Effector CD4-positive, alpha-beta T cell (primary cell): ENCODE measurements at places on chromosomes 11 and 22.

DNA sequence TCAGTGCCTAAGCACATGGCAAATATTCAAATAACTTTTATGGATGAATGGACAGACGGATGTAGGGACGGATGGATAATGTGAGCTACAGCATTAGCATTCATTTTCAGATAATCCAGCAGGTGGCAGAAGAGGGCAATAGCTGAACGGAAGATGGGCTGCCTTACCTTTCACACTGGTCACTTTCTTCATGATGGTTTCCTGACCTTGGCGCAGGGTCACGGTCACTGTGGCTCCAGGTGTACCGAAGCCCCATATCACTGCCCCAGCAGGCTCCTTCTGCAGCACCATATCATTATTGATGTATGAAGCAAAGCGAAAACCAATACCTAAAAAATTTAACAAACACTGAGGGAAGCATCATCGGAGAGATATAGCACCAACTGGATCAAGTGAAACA is 4.3 kb downstream of the SIAE start:
- DNase-seq: peak; percentile 43

- no peak for DNase-seq
Observed at GRCh38 chr11:12439615-12440014, 62.2 kb downstream of the PARVA start.

DNA sequence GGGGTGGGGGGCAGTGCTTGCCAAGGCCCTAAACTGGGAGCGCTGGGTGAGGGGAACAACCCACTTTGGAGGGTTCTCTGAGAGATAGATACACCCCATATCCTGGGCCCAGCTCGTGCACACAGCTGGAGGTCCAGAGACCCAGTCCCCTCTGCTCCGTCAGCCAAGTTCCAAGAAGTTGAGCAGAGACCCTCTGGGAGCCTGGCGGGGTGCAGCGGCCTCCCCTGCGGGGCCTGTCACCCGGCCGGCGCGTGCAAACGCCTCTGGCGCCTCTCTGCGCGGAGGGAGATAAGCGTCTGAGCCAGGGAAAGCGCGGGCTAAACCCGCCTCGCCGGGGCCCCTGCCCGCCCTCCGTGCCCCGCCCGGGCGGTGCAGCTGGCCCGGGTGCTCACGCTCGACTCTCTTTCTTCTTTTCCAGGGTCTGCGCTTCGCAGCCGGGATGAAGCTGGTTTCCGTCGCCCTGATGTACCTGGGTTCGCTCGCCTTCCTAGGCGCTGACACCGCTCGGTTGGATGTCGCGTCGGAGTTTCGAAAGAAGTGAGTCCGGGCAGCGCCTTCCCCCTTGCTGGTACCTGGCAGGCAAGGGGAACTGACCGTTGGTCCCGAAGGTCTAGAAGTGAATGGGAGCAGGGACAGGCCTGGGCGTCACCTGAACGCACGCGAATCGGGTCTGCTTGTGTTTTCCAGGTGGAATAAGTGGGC is 540 bp downstream of the ADM start:
- no peak for DNase-seq

DNA sequence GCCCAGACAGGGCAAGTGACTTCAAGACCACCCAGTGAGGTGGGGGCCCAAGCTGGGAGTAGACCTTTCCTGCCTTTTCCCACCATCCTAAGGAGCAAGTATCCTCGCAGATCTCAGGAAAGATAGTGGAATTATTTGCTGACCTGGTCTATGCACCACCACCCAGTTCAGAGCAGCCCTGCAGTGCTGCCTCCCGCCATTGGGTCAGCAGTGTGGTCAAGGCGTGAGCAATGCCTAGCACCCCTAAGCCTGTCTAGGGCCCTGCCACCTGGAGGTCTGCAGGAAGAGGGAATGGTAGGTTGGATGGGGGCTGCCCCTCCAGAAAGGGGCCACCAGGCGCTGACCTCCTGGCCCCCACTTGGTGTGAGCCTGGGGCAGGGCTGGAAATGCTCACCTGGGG is 6.5 kb downstream of the MTFP1 start:
- DNase-seq: no peak

DNA sequence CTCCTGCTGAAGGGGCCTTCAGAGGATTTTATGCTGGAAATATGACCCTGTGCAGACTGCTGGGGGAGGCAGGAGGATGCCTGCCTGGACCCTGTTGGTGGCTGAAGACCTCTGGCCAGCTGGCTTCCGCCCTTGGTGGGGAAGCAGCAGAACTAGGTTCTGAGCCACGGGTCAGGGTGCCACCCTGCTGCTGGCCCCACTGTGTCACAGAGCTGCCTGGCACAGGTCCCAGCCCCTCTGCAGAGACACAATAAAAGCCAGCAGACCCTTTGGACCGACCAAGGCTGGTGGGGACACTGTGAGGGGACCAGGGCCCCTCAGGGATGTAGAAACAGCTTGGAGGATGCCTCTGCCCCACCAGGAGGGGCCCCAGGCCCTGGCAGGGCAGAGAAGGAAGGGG is 6.9 kb upstream of the SREBF2 start:
- DNase-seq: no peak

- DNase-seq: no peak
Observed at GRCh38 chr11:101916422-101916821, at the start of gene ANGPTL5. ANGPTL5 (minus strand) TSS chr11:101916522; CDS start chr11:101907909, 8,613 bp downstream.

- no peak for DNase-seq
Observed at GRCh38 chr22:38067028-38067415, 9.8 kb downstream of the PICK1 start.

DNA sequence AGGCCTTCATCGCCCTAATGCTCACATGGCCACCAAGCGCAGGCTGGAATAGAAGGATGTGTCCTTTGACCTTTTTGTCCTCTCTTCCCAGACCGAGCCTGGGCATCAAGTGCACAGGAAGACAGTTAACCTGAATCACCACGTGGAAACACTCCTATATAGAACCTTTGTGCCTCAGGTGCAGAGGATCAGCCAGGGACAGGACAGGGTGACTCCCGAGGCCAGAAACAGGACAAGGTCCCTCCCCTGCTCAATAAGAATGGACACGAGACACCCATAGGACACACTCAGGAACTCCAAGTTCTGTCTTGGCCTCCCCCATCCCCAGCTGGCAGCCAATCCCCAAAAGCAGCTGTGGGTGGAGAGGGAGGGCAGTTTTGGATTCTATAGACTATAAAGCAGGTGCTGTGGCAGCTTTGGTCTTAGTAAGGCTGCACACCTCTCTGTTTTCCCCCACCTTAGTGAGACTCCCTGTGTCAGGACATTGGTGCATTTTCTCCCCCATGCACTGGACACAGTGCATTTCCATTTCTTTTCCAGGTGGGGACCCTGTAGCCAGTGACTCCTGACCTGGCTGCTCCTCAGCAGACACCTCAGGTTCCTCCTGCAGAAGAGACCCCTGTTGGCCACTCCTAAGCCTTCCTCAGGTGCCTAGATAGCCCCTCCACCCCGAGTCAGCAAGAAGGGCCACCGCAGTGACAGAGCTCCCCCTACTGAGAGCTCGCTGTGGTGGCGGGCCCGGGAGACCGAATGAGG is 43.6 kb upstream of the POU2AF1 start:
- peak; percentile 24 for DNase-seq

- DNase-seq: no peak
Observed at GRCh38 chr11:4704054-4704789, at the start of gene MMP26. MMP26 (plus strand) TSS chr11:4704784.

DNA sequence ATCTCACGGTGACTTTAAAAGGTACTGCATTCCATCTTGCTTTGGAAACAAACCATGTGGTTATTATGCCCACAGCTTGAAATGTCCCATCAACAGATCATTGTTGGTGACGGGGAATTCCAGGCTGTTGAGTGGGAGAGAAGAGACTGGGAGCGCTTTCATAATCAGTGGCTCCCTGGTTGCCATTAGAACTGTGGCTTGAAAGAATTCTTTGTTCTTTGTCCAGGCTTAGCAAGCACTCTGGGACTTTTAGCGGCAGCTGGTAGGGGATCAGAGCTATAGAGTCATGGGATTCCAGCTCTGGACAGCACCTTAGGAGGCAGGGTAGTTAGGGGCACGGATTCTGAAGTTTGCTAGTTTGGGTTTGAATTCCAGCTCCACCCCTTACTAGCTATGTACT is 22.0 kb downstream of the MMP20 start:
- DNase-seq: no peak

DNA sequence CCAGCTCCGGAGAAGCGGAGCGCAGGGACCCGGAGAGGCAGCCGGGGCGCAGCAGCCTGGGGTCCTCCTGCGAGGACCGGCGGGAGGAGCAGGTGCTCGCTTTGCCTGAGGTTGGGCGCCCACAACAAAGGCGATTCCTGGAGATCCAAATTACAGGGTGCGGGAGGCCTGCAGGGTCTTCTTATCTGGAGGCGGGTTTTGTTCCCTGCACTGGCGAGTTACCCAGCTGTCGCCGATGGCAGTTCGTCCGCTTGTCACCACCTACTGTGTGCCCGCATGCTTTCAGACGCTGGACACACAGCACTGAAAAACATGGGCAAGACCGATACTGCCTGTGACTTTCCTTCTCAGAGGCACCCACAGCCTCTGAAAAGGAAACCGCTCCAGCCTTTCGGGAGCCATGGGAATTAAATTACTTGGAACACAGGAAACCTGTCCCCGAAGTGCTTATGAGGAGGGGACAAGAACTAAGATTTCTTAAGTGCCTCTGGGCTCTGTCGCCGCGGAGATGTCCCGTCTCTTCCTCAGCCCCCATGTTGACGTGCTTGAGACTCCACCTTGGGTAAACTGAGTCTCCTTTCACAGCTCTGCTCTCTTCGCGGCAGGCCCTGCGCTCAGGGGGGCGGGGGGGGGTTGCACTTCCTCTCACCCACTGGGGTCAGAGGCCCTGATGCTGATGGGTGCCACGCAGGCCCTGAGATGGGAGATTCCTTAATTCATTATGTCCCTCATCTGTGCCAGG is 1.3 kb upstream of the ZFTA start:
- no peak for DNase-seq

DNA sequence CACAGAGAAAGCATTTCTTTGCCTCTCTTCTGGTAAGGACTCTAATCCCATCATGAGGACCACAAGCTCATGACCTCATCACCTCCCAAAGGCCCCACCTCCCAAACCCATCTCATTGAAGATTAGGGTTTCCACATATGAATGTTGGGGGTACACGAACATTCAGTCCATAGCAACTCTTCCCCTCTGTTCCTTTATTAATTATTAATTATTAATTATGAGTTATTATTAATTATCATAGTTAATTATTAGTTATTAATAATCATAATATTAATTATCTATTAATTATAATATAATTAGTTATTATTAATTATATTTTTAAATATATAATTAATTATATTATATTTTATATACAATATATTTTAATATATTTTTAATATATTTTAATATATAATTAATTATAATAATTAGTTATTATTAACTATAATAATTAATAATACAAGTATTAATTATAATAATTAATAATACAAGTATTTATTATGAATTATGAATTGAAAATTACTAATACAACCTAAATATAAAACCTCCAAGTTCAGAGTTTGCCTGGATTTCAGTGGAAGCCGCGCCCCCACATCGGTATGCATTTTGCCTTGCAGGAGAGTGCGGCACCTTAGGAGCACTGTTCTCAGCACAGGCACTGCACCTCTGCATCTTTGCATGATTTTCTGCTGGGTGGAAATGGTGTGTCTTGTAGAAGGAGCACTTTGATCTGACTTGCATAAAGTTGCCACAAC is 128.0 kb upstream of the FGF3 start:
- DNase-seq: no peak

DNA sequence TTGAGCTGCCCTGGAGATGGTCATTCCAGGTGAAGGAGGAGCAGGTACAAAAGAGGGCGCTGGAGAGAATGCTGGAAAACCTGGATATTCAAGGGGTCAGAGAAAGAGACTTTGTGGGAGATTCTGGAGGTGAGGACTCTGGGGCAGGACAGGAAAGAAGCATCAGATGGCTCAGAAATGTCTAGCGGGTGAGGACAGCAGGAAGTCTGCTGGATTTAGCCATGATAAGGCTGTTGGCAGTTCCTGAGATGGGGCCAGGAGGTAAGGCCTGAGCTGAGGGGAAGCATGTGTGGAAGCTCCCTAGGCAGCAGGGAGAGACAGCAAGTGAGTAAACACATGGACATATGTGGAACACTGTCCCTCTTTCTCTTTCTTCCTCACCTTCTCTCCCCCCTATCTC is 1.5 kb downstream of the UPB1 start:
- DNase-seq: no peak

DNA sequence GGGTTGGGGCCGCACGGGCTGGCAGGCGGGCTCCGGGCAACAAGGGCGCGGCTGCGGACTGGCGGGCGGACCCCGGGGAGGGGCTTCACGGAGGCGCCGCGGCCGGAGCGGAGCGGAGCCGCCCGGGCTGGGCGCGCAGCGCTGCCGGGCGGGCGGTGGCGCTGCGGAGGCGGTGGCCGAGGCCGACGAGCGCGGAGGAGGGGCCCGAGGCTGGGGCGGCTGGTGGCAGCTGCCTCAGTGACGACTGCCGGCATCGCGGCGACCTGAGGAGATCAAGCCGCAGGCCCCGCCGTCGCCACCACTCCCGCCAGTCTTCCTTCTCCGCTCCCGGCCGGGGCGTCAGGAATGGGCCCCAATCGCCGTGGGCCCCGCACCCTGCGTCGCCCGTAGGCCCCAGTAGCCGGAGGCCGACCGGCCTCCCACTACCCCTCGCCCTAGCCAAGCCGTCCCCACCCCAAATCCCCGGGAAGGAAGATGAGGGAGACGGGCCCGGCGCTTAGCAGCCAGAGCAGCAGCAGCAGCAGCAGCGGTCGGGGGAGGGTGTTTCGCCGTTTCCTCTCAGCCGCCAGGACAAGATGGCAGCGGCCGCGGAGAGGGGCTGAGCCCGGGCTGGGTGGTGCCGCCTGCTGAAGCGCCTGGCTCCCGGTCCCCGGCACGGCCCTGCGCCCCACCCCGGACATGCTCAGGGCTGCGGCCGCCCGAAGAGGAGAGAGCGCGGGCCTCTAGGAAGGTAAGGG is at the start of gene HIPK3:
HIPK3 (plus strand) TSS at position 222 of the 737 bp plus-strand sequence.
- DNase-seq: peak; percentile 63
